ENCODE measurements at places on chromosomes 11 and 22.

GRCh38 chr11:11288972-11289616, 64.0 kb downstream of the CSNK2A3 start:
- H3K36me3 ChIP-seq: no peaks in the 10 kb centered on the region
- ATAC-seq: no peak
- H3K27ac ChIP-seq: no peak overlapping the region

GRCh38 chr11:83521647-83522596, 235.8 kb upstream of the CCDC90B start:
- ATAC-seq: no peak
- H3K27me3 ChIP-seq: peaks cover 8% of the 10 kb centered on the region
- H3K36me3 ChIP-seq: no peaks in the 10 kb centered on the region
- H3K27ac ChIP-seq: no peak overlapping the region
- H3K4me1 ChIP-seq: no peaks in the 10 kb centered on the region

- H3K4me3 ChIP-seq: no peak overlapping the region
- H3K27me3 ChIP-seq: no peaks in the 10 kb centered on the region
- H3K27ac ChIP-seq: no peak overlapping the region
- ATAC-seq: no peak
- peaks cover 13% of the 10 kb centered on the region for H3K4me1 ChIP-seq
These were observed 37.1 kb downstream of the IGHMBP2 start for GRCh38 chr11:68940651-68941323.

DNA sequence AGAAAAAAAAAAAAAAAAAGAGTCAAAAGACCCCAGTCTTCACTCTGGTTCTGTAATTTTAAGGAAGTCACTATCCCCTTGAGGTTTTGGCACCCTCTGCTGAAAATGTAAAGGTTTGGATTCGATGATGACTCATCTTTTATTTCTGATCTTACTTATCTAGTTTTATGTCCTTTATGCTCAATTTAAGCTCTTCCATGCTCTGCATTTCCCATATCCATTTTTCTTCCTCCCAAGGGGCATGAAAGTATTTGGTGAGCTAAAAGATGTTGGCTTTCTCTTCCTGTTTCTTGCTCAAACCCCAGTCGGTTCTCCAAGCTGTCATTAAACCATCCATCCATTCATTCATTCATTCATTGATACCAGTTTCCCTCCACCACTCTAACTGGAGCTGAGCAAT, 61.0 kb upstream of the CDON start:
- H3K36me3 ChIP-seq: no peaks in the 10 kb centered on the region
- no peaks in the 10 kb centered on the region for H3K4me1 ChIP-seq
- no peak overlapping the region for H3K27ac ChIP-seq
- no peaks in the 10 kb centered on the region for H3K27me3 ChIP-seq

- no peak for ATAC-seq
- H3K36me3 ChIP-seq: no peaks in the 10 kb centered on the region
- H3K27me3 ChIP-seq: no peaks in the 10 kb centered on the region
- no peak overlapping the region for H3K27ac ChIP-seq
- H3K4me3 ChIP-seq: no peak overlapping the region
These were observed 59.1 kb downstream of the RRAS2 start for GRCh38 chr11:14299921-14300320.

DNA sequence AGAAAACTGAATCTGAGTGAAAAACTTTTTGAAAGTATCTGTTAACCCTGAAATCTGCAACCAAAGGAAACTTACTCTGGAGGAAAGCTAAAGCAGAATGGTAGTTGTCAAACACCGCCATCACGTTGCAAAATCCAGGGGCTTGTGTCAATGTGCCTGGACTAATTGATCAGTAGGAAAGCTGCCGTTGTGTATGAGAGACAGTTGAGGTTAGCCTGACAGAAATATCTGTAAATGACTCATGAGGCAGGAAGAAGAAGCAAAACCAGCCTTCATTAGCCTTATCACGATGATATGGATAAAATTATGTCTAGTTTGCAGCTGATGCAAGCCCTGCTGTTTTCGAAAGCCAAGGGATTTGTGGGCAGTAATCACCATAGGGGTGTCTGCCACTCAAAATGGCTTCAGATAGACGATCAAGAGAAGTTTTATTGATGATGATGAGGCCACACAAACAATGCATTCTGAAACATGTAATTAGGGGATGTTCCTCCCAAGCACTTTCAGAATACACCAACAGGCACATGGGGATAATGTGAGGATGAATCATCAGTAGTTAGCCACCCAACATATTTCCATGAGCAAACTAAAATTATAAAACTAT, 8.9 kb downstream of the SCGB1A1 start:
- peak overlapping the region; percentile 90 for H3K27ac ChIP-seq
- H3K36me3 ChIP-seq: no peaks in the 10 kb centered on the region
- no peaks in the 10 kb centered on the region for H3K27me3 ChIP-seq
- peaks cover 42% of the 10 kb centered on the region for H3K4me1 ChIP-seq
- peak; percentile 77 for ATAC-seq

GRCh38 chr11:13861411-13861810, 101.1 kb upstream of the SPON1 start:
- peak overlapping the region; percentile 26 for H3K27ac ChIP-seq
- H3K4me3 ChIP-seq: peak overlapping the region; percentile 22
- H3K27me3 ChIP-seq: peaks cover 1% of the 10 kb centered on the region
- no peaks in the 10 kb centered on the region for H3K36me3 ChIP-seq
- peaks cover 29% of the 10 kb centered on the region for H3K4me1 ChIP-seq

GRCh38 chr11:59891781-59892181, 13.2 kb downstream of the OOSP3 start:
- ATAC-seq: no peak
- H3K27me3 ChIP-seq: peaks cover 26% of the 10 kb centered on the region
- H3K36me3 ChIP-seq: peaks cover 5% of the 10 kb centered on the region
- no peak overlapping the region for H3K4me3 ChIP-seq

GRCh38 chr11:132037956-132038355, 667.5 kb downstream of the NTM start:
- H3K4me1 ChIP-seq: no peaks in the 10 kb centered on the region
- ATAC-seq: no peak
- no peak overlapping the region for H3K4me3 ChIP-seq
- H3K36me3 ChIP-seq: no peaks in the 10 kb centered on the region
- peaks cover 9% of the 10 kb centered on the region for H3K27me3 ChIP-seq

DNA sequence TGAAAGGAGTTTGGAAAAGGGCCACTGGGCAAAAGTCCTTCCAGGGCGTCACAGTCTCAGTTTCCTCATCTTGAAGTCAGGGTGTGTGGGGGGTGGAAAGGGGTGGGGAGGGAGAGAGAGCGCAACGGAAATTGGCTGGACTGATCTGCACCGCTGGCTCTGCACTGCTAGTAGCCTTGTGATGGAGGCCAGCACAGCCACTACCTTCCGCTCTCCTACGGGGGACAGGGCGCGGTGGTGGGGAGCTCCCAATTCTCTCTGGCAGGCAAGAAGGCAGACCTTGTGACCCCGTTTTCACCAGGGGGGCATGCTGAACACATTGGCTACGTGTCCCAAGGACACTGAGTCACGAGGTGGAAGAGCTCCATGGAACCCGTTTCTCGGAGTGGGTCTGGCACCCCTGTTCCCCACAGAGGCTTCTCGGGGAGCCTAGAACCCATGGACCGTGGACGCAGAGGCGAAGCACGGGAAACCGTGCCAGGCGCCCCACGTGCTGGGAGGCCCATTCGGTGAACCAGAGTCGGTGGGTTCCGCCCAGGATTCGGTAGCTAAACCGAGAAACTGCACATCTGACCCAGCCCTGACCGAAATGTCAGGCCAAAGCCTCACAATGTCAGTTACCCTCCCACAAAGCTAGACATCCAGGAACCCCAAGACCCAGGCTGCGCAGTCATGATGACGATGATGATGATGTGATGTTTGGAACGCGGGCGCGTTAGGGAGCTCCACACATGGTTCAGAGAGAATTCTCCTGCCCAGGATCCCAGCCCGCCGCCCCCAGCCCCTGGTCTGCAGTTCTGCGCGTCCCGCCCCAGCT, 28.3 kb upstream of the WNT11 start:
- H3K27me3 ChIP-seq: peaks cover 7% of the 10 kb centered on the region
- H3K4me1 ChIP-seq: peaks cover 41% of the 10 kb centered on the region
- no peaks in the 10 kb centered on the region for H3K36me3 ChIP-seq
- H3K4me3 ChIP-seq: peak overlapping the region; percentile 97
- ATAC-seq: peak; percentile 64

DNA sequence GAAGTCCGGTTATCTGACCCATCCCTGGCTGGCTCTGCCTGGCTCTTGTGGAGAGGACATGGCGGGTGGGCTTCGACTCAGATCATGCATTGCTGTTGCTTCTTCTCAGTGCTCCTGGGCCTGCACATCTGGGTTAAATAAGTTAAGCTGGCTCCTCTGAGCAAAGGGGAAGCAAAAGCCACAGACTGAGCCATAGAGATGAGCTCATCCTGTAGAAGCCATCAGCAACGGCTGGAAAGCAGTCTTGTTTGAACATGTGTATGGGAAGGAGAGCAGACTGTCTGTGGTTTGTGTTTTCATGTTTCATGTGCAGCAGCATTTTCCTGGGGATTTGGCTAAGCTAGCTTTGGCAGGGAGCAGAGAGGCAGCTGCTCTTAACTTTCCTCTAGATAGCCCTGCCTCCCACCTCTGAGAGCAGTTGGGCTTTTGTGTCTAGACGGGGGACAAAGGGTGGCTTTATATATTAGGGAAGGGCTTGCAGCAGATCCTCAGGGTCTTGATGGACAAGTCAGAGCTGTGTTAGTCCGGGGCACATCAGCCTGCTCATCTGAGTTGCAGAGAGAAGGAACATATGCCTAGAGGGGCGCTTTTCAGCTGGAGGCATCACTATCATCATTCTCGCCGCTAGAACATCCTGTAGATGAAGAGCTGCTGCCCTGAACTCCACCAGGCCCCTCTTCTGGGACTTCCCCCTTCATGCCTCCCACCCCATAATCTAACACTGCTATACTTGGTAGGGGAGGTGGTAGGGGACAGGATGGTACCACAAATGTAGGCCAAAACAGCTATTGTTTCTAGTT, 14.9 kb downstream of the DCPS start:
- no peak overlapping the region for H3K4me3 ChIP-seq
- H3K36me3 ChIP-seq: peaks cover 67% of the 10 kb centered on the region
- peak overlapping the region; percentile 68 for H3K27ac ChIP-seq
- H3K27me3 ChIP-seq: no peaks in the 10 kb centered on the region
- peaks cover 37% of the 10 kb centered on the region for H3K4me1 ChIP-seq

DNA sequence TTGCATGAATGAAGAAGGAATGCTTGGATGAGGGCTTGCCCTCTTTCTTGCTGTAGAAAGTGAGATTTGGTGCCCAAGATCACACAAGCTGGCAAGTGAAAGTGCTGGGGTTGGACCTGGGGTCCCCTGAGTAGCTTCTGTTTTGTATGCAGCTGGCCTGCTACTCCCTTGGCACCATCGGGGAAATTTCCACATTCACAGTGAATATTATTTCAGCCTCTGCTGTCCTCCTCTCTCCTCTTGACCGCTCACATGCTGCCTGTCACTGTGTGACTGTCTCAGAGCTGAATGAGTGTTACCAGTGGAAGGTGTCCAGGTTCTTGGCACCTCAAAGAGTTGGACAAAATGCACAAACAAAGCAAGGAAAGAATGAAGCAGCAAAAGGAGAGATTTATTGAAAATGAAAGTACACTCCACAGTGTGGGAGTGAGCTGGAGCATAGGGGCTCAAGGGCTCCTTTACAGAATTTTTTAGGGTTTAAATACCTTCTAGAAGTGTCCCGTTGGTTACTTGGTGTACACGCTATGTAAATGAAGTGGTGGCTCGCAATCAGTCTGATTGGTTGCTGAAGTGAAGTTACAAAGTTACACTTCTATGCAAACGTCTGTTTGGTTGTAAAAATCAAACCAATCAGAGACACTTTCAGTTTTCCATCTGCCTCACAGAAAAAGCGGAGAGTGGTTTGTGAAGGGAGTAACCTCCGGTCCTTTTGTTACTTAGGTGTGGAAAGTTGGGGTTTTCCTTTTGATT, 87.4 kb downstream of the DEPDC5 start:
- H3K36me3 ChIP-seq: peaks cover 76% of the 10 kb centered on the region
- ATAC-seq: peak; percentile 41
- peak overlapping the region; percentile 69 for H3K27ac ChIP-seq
- peak overlapping the region; percentile 41 for H3K4me3 ChIP-seq

DNA sequence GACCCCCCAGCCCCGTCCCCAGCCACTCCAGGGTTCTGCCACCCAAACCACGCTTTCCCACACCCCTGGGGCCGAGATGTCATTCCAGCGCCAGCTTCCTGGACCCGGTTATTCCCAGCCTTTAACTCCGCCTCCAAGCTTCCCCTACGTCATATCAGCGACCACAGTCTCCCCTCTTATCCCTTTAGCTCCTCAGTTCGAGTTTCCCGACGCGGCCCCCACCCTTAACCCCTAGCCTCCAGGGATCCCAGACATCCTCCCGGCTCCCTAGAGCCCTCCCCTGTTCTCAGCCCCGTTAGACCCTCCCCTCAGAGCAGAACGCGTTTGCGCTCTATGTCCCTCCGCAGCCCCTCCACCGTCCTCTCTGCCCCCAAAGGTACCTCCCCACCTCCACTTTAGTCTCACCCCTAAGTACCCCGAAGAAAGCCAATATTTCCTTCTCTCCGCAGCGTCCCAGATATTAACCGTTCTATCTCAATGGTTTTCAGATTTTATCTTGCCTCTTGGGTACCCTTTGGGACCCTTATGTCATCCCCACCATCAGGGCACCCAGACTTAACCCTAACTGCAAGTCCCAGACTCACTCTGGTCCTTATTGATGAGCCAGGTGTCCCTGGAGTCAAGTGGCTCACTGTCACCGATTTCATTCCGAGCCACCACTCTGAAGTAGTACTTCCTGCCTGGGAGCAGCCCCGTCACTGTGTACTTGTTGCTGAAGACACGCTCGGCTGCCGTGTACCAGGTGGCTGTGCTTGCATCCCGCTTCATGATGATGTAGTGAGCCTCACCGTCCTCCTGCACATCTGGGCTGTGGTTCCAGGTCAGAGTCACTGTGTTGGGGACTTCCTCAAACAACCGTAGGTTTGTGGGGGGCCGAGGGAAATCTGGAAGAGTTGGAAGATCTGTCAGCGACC, 8.0 kb downstream of the TMEM86A start:
- H3K4me1 ChIP-seq: peaks cover 18% of the 10 kb centered on the region
- peak overlapping the region; percentile 86 for H3K27ac ChIP-seq
- peak; percentile 68 for ATAC-seq
- H3K36me3 ChIP-seq: no peaks in the 10 kb centered on the region
- H3K4me3 ChIP-seq: peak overlapping the region; percentile 94

DNA sequence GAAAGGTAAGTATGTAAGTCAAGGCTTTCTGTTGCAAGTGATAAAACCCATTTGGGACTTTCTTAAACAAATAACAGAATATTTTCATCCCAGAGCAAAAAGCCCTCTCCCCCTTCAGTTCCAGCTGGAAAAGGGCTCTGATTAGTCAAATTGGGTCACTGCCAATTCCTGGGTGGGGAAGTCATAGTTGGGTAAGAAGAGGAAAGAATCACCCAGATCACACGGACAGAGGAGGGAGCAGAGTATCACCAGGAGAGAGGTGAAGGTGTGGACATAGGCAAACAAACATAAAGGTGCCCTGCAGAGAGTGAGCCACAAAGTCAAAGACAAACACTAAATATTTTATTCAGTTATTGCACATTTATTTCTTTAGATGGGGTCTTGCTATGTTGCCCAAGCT, 36.3 kb upstream of the SORL1 start:
- no peaks in the 10 kb centered on the region for H3K27me3 ChIP-seq
- H3K27ac ChIP-seq: no peak overlapping the region
- no peak overlapping the region for H3K4me3 ChIP-seq
- H3K4me1 ChIP-seq: peaks cover 15% of the 10 kb centered on the region

- H3K27ac ChIP-seq: peak overlapping the region; percentile 96
- peaks cover 20% of the 10 kb centered on the region for H3K36me3 ChIP-seq
- H3K4me1 ChIP-seq: peaks cover 40% of the 10 kb centered on the region
- ATAC-seq: no peak
- H3K27me3 ChIP-seq: no peaks in the 10 kb centered on the region
- peak overlapping the region; percentile 94 for H3K4me3 ChIP-seq
These were observed 64.3 kb downstream of the ETS1 start for GRCh38 chr11:128522943-128523518.

- H3K36me3 ChIP-seq: peaks cover 53% of the 10 kb centered on the region
- H3K27ac ChIP-seq: peak overlapping the region; percentile 54
These were observed 64.7 kb upstream of the APOA1 start for GRCh38 chr11:116901964-116902688.

Measured in stimulated activated memory B cell treated with anti-CD40 and anti-IgM and Interleukin-4, amounts not matched to agents 10 μg/mL and 1 μg/mL and 100 μg/mL, for 72 hours (primary cell).